ENCODE measurements at places on chromosomes 4 and X.

DNA sequence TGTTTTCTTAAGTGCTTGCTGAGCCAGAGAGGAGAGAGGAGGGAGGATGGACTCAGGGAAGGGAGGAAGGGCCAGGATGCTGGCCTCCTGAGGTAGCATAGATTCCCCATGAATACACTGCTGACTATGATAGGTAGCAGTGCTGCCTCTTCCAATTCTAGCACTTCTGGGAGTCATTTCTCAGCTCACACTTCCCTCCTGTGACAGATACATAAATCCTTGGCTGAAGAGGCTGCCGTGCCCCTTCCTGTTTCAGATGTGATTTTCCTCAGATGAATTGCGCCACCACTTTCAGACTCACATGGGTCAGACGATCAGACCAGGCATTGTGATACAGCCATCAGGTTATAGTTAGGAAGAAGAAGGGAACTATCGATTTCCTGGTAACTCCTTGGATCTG is 22.4 kb downstream of the TSC22D3 start:
- DNase-seq, result no peak

DNA sequence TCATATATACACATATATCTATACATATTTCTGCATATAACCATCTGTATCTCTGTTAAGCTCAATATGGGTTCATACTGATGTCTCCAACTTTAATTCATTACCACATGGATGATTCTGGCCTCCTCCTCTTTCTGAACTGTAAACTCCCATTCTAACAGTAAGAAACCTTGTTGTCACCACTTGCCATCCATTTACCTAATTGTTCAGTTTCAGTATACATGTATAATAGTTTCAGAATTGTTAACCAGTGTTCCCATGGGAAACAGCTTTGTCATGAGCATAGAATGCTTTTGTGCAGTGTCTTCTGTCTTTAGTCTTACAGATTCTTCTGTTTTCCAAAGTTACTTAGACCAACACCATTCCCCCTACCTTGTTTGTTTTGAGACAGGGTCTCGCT is 35.9 kb downstream of the SLC9A6 start:
- no peak for DNase-seq

- no peak for DNase-seq
Measured at GRCh38 chrX:71296806-71297205, 4.7 kb upstream of the ITGB1BP2 start.

- no peak for DNase-seq
Measured at GRCh38 chr4:73127839-73128453, 58.4 kb upstream of the COX18 start.

GRCh38 chr4:22515145-22515887 is 550 bp downstream of the ADGRA3 start:
- peak; percentile 28 for DNase-seq

DNA sequence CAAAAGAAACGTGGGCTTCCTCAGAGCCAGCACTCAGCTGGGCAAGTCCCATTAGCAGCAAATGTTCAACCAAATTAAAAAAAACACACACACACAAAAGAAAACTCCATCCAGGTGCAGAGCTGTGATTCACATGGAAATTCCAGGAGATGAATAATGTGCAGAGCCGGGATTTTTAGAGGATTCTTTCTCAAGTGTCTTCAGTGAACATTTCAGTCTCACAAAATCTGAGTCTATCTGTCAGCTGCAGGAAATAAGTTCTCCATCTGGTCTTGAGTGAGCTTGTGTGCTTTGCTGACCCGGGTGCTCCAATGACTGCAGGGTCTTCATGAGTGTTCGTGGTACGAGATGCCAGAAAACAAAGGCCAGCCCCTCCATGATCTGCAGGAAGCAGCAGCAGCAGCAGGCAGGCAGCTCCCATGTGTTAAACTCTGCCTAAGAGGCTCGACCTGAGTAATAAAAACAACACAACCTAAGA is 44.3 kb downstream of the RASGEF1B start:
- DNase-seq, result no peak

- no peak for DNase-seq
Measured at GRCh38 chr4:10082459-10083272, 33.9 kb downstream of the WDR1 start.

DNA sequence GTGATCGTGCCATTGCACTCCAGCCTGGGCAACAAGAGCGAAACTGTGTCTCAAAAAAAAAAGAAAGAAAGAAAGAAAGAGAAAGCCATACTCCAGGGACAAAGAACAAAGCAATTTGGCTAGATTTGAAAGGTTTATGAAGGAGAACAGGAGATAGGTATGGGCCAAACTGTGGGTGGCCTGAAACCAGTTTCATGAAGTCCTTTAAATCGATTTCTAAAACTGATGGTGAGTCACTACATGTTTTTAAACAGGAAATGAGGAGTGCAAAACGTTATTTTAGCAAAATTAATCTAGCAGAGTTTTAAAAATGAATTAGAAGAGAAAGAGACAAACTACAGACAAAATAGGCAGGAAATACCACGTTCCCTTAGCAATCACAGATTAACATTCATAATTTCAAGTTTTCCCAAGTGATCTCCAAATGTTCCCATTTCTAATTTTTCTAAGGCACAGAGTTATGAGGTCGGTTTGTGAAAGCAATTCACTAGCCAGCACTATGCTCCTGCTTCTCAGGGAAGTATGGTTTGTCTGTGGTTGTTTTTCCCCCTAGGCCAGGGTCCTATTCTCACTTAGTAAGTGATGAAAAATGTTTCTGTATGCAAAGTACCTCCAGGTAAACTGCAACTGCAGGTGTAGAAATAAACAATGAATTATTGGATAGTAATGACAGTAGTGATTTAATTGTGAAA is 190.6 kb downstream of the PPP3CA start:
- DNase-seq, result no peak

DNA sequence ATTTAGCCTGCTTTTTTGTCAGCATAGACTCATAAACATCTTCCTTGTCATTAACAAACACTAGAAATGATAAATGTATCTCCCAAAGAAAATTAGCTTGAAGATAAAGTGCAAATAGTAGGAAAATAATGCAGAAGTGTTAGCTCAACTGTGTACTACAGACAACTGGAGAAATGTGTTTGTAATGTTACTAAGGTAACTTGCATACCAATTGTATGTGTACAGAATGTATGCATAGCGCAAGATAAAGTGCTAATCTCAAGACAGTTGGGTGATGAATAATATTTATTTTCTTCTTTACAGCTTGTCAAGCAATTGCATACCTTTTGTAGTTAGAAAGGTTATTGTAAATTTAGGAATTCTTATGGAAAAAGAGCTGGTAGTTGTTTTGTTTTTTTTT is 22.1 kb downstream of the FMR1 start:
- DNase-seq, result no peak

- DNase-seq, result no peak
Measured at GRCh38 chr4:88291003-88291402, 6.6 kb upstream of the PPM1K start.

- DNase-seq, result no peak
Measured at GRCh38 chr4:41757521-41758156, 9.1 kb upstream of the PHOX2B start.

DNA sequence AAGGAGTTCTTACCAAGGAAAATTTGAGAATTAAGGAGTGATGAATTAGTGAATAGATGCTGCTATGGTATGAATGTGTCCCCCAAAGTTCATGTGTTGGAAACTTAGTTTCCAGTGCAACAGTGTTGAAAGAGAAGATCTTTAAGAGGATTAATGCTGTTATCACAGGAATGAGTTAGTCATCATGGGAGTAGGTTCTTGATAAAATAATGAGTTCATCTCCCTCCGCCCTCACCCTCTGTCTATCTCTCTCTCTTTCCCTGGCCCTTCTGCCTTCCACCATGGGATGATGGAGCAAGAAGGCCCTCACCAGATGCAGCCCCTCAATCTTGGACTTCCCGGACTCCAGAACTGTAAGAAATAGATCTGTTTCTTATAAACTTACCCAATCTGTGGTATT is 38.3 kb upstream of the KLHL8 start:
- DNase-seq, result no peak

DNA sequence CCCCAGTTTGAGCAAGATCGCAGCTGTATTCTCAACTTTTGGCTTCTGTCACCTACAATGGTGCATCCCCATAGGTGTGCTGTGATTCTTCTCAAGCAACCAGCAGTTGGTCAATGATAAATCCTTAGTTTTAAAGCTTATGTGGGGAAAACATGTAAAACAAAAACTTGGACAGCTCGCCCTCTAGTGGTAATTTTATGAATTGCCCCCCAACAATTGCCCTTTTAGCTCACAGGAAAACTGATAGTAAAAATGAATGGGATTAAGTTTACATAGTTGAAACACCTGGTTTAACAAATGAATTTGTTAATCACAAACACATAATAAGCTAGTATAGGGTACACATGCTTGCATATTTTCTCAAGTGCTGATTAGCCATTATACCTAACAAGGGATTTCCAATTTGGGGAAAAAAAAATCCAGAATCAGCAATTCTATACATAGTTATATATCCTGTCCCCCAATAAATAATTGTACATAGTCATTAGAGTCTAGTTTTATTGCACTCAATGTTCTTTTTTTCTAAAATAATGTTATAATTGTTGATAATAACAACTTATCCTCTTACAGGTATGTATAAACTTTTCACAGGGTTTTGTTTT is 30.1 kb downstream of the TEX13A start:
- no peak for DNase-seq

GRCh38 chrX:21985332-21985777 is 44.8 kb downstream of the SMS start:
- peak; percentile 61 for DNase-seq

GRCh38 chr4:1082215-1083182 is 30.9 kb downstream of the RNF212 start:
- DNase-seq, result peak; percentile 12

DNA sequence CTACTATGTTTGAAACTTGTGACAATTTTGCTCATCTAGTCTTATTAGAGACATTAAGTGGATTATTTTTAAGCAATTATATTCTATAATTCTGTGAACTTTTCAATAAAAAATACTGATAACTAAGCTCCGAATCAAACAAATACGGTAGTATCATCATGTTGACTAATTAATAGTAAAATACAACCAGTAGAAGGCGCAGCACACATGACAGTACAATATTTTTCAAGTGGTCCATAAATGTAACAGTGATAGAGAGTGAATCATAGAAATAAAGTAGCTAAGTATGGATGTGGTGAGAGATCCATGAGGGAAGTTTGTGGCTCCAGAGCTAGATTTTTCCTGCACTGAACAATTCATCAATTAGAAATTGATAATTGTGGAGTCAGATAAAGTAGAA is 666.2 kb downstream of the KCTD8 start:
- DNase-seq, result no peak

- no peak for DNase-seq
Measured at GRCh38 chr4:39719804-39720580, 22.1 kb downstream of the UBE2K start.

GRCh38 chr4:183770906-183771305 is 111.8 kb downstream of the TRAPPC11 start:
- no peak for DNase-seq

- peak; percentile 31 for DNase-seq
Measured at GRCh38 chr4:76689145-76689817, 208.7 kb downstream of the SOWAHB start.

- no peak for DNase-seq
Measured at GRCh38 chr4:140789759-140790158, 33.6 kb upstream of the TBC1D9 start.
